Posterior vena cava (tissue), 2 donors: ENCODE measurements at places on chromosomes 12 and 14. TPM values are rescaled to one million over a fixed set of nuclear protein-coding genes. Genes with fewer than 3 reads are reported as not detected.

Gene PPP4R4
- 0.32 TPM for total RNA-seq

- no peak for DNase-seq
These were observed 48.4 kb downstream of the C12orf75 start for GRCh38 chr12:105378911-105379310.

DNA sequence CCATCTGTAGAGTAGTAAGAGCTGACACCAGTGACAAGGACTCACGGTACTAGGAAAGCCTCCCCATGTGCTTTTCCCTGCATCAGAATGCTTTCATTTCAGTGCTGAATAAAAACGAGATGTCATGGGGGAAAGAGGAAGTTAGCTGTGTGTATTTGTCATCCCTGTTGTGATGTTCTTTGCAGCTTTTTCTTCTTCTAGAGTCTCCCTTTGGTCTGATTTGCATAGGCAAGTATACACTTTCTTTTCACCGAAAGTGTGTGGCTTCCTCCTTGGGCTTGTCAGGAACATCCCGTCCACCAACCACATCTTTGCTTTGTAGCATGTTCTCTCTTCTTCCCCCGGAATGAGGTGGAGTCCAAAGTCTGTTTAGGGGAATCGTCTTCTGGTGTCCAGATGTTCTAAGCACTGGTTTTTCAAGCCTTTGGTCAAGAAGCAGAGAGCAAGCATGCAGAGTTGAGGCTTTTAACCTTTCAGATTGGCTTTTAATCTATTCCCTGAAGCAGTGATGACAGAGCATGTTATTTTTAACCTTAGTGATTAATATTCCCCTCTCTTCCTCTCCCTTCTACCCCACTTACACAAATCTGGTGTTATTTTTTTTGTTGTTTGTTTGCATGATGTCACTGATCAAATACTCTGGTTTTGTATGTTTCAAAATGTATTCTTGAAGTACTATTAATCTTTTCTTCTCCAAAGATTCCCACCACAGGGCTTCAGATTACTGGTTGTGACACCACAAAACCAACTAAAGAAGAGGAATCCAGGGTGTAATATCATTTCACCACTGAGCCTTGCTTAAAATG lies 163.4 kb downstream of the SAMD4A start:
- no peak for DNase-seq

Gene ANO4
- 0.33 TPM for total RNA-seq

DNA sequence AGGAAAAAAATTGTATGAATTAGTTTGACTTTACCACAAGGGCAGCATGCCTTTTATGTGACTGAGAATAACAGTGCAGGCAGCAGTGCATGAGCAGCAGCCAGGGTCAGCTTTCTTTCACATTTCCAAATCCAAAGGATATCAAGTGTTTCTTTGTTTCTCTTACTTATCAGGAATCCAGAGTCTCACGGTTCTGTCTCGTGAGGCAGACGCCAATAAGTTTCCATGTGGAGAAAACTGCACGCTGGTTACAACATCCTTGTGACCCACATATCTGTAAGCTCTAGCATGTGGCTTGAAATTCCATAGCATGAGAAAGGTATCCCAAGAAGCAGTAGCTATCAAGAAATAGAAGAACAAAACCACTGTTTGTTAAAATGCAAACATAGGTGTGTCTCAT lies 27.6 kb downstream of the GALNT4 start:
- no peak for DNase-seq

Gene TEX52
- not detected for total RNA-seq

Gene RHEBL1
- not detected for total RNA-seq

DNA sequence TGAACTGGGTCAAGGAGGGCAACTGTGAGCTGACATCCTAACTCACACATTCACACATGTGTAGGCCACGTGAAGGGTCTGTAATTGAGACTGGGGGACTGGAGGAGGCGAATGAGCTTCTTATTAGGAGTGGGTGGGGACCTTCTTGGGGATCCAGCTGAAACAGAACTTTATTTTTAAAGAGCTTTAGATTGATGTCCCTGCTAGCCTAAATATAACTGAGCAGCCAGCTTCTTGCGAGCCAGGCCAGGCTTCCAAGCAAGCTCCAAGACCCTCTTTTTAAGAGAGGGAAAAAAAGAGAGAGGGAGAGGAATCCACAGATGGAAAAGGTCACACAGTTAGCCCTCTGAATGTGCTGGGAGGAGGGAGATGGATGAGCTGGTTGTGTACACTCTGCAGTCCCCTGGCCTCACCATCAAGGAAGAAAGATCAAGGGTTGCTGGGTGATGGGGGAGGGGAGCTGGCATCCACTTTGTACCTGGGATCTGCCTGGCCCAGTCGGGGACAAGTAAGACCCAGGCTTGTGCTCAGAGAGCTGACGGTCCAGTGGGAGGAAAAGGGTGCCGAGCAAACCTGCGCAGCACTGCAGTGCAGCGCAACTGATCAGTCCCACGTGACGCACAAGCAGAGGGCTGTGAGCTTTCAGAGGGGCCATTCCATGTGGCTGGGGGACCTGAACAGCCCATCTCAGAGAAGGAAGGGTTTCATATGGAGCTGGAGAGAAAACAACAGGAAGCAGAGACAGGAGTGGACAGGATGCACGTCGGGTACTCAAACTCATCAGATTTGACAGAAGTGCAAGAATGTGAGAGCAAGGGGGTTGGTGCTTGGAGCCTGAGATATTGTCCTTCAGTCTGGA lies 154.5 kb downstream of the ZFP36L1 start:
- DNase-seq, result no peak

Gene TAS2R50
- total RNA-seq, result 3.2 TPM

Gene PIWIL1
- total RNA-seq, result not detected

DNA sequence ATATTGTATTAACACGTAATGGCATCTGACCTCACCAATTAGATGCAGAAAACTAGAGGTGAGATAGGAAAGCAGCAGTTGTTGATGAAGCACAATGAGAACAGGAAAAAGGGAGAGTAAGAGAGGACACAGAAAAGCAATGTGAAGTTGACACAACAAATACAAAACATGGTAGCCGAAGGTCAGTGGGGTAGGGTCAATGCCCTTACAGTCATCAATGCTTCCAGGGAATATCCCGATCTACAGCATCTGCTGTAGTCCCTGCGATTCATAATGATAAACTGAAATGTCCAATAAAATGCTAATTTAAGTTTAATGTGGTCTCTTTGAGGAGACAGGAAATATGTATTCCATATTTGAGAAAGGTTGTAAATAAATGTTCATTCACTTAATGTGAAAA lies 2.9 kb upstream of the COL2A1 start:
- DNase-seq, result peak; percentile 1

- DNase-seq, result peak; percentile 99
These were observed at the start of gene ETNK1 for GRCh38 chr12:22624870-22625761. Gene ETNK1 (plus strand): TSS chr12:22625171. CDS start chr12:22625431, 260 bp downstream.

- no peak for DNase-seq
These were observed 2.3 kb downstream of the PYM1 start for GRCh38 chr12:55925371-55925770.

DNA sequence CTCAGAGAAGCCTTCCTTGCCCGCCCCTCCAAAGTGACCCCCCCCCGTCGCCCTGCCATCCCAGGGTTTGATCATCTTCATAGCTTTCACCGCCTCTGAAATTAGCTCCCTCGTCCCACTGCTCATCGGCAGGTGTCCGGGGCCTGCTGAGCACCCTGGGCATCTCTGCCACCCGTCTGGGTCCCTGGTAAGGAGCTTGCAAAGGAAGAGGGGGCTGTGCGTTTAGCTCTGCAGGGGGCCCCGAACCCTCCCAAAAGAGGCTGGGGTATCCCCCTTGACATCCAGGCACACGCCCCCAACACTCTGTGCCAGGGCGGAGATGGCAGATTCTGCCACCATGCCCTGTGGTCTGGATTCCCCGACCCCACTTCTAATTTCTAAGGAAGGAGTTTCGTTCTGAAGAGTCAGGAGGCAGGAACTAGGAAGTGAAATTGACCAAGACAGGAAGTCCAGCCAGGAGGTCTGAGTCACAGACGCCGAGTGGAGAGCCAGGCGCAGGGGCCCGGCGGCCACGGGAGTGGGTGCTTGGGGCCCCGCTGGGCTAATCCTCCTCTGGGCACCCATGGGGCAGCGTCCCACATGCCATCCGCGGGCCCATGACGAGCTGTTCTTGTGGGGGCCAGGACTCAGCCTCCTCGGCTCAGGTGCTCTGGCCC lies 95.7 kb downstream of the RFLNA start:
- DNase-seq, result no peak

Gene RAD51AP1
- total RNA-seq, result 1.0 TPM

DNA sequence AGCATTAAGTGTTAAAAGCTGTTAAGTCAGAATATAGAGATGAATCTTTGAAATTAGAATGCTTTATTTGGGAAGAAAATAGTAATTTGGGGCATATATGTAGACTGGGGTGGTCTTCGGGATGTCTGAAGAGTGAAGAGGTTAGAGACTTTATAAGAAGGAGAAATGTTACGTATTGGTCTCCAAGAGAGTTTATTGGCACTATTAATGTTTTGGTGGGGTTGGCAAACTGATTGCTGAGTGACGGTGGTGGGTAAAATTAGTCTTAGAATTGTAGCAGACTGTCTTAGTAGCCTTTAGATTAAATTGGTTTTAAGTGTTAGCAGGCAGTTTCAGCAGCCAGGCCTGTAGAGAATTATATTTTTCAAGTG lies 4.9 kb upstream of the ATP23 start:
- no peak for DNase-seq

- DNase-seq, result no peak
These were observed 30.4 kb downstream of the DENND5B start for GRCh38 chr12:31560516-31560915.

- no peak for DNase-seq
These were observed 74.2 kb downstream of the KTN1 start for GRCh38 chr14:55654243-55654642.

DNA sequence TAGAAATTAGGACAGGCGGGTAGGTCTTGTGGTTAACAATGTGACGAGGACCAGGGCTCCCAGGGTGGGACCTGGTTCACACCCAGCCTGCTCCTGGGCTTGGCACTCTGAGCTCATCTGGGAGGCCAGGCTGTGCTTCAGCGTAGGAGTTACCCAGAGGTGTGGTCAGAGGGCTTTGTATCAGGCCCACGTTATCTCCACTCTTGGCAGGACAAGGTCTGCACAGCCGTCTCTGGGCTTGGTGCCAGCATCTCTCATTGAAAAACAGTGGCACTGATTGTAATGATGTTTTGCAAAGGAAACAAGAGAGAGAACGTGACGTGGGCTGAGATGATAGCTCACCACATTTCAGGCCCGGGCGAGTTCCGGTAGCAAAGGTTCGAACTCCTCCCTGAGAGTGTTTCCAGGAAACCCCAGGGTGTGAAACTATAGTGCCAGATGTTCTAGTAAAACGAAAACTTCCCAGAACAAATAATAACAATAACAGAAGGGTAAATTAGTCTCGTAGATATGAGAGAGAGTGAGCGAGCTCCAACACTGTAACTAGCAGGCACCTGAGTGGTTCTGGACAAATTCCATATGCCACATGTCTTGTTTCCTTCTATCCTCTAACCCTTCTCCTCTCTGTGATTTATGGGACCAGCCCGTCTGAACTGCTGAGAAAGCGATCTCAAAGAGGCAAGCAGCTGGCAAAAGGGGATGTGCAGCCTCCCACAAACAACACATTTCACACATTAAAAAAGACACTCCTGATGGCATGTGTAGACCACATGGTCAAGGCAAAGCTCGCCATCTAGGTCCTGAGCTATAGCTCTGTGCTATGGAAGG lies 227.3 kb downstream of the KTN1 start:
- peak; percentile 90 for DNase-seq

DNA sequence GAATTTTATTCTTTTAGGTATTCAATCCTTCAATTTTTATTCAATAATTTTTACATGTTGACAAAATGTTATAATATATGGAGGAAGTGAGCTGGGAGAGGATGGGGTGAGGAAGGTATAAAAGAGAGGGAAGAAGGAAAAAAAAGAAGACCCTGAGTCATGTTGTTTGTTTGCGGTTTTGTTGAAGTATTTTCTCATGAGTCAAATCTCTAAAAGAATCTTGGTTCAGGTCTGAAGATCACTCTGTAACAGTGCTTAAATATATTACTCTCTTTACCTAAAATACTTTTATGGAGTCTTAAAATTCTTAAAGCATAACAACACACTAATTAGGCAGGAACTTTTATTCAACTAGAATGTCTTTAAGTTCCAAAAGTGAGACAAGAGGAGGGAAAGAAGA lies 489.6 kb upstream of the GARIN6 start:
- no peak for DNase-seq

Gene KRT78
- not detected for total RNA-seq

Gene LRTM2
- not detected for total RNA-seq

- no peak for DNase-seq
These were observed 501.6 kb downstream of the VRK1 start for GRCh38 chr14:97298736-97299135.

Gene PLA2G1B
- total RNA-seq, result not detected

Gene PLEKHG7
- total RNA-seq, result not detected

Gene PLEKHD1
- total RNA-seq, result 0.14 TPM

Gene FBXO34
- total RNA-seq, result 20.5 TPM

Gene KLHL33
- total RNA-seq, result 1.2 TPM

DNA sequence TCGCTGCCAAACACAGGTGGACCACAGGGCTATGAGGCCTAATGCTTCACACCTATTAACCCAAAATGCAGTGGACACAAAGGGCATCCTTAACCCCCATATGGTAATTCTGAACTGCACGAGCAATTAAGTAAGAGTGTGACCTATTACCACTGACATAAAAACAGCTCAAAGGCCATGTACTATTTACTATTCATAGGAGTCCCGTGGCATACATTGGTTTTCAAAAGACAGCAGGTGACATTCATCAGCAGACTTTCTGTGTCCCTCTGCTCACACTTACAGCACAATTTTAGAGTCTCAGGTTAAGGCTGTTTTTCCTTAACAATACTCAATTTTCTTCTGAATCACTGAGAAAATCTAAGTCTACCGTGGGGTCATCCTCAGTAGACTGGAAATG lies 23.1 kb upstream of the TMCC3 start:
- DNase-seq, result no peak

Gene TBC1D30
- total RNA-seq, result 3.7 TPM

Gene ACOT6
- total RNA-seq, result not detected

DNA sequence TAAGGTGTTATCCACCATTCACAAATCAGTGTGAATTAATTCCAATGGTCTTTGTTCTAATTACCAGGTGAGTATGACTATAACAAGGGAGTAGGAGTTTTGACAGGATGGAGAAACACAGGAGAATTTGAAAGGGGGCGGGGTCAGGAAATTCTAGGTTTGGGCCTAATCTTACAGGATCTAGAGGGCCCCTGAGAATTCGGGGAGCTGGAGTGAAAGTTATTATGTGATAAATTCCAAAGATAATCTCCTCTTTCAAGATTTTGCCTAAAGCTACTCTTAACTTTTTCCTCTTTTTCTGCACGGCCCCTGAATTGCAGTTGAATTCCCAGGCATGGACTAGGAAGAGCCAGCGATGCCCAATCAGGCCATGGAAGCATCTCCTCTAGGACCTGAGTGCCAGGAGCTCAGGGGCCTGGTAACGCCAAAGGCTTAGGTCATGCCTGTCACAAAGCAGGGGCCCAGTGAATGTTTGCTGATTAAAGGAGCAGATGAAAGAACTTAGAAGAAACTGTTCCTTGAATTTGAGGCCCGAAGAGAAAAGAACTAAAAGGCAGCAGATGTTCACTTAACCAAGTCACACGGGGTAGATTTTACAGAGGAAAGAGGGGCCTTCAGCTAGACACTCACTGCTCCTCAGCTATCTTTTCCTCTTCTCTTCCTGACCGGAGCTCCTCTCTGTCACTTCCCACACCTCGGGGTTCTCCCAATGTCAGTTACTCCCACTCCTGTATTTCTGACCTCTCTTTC lies 195.5 kb downstream of the PPM1H start:
- no peak for DNase-seq

GRCh38 chr12:3326156-3326849 lies 164.7 kb upstream of the PRMT8 start:
- DNase-seq, result no peak
